ENCODE measurements at places on chromosomes 4 and X. TPM values are rescaled to one million over a fixed set of nuclear protein-coding genes. Genes with fewer than 3 reads are reported as not detected.

Gene RAPGEF2
- 48.4 TPM for polyA plus RNA-seq

DNA sequence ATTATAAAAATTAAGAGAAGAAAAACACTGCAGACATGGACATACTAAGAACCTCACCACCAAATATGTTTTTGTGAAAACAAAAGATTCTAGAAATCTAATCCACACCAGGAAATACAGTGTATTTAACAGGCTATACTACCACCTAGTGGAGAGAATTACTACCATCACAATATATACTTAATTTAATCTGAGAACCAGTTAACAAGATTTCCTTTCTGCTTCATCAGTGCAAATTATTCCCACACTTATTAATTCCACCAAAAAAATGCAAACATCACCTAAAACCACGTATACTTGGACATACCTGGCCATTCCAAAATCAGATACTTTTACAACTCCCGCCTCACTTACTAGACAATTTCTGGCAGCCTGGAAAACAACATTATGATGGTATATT, 7.0 kb upstream of the TXK start:
- DNase-seq = peak; percentile 27

DNA sequence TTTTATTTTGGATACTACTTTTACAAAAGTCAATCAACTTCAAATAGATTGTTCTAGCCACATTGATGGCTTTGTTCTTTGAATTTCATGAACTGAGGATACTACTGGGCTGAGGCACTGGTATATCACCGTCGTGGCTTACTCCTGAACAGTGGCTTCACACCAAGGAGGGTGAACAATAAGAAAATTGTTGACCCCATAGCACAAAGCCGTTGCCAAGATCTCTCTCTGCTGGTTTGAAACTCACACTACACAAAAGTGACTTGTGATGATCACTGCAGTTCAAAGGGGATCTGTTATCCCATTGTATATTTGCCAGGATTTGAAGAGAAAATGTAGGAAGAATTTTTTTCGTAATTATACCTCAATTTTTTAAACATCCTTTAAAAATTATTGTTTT, 119.6 kb downstream of the PDLIM5 start:
- no peak for DNase-seq

GRCh38 chrX:63250253-63250868, 100.8 kb downstream of the SPIN4 start:
- peak; percentile 69 for DNase-seq

Gene SLC10A4
- polyA plus RNA-seq = 0.21 TPM

DNA sequence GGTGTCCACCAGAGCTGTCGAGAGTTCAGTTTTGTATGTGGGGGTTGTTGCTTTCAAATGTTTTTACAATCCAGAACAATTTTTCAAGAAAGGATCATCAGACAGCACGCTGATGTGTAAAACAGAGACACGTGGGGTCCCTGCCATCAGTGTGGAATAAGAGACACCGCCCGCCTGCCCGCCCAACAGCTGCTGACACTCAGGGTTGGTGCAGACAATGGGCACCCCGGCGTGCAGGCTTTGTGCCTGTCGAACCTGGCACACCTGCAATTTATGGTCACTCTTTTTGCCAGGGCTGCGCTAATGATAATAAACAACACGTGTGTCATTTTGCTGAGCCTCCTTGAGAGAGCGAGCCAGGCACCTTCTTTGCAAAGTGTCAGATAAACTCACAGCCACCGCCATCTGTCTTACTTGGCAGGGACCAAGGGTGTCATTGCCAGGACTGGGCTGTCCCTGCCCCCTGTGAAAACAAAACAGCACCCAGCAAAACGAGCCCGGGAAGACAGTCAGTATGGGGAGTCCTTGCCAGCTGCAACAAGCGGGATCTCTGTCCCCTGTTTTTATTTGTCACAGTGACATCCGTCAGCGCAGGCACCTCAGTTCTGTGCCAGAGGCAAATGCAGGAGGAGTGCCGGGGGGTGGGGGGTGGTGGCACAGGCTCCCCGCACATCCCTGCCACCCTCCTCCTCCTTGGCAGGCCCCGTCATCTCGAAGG, 69.1 kb downstream of the PSAPL1 start:
- no peak for DNase-seq

DNA sequence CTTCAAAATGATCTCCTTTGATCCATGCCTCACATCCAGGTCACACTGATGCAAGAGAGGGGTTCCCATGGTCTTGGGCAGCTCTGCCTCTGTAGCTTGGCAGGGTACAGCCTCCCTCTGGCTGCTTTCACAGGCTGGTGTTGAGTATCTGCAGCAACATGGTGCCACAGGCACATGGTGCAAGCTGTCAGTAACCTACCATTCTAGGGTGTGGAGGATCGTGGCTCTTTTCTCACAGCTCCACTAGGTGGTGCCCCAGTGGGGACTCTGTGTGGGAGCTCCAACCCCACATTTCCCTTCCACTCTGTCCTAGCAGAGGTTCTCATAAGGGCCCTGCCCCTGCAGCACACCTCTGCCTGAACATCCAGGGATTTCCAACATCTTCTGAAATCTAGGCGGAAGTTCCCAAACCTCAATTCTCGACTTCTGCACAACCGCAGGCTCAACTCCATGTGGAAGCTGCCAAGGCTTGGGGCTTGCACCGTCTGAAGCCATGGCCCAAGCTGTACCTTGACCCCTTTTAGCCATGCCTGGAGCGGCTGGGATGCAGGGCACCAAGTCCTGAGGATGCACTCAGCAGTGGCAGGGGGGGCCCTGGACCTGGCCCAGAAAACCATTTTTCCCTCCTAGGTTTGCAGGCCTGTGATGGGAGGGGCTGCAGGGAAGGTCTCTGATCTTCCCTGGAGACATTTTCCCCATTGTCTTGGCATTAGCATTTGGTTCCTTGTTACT, 137.8 kb upstream of the NUDT6 start:
- DNase-seq = no peak

Gene SPANXA1
- polyA plus RNA-seq = not detected

DNA sequence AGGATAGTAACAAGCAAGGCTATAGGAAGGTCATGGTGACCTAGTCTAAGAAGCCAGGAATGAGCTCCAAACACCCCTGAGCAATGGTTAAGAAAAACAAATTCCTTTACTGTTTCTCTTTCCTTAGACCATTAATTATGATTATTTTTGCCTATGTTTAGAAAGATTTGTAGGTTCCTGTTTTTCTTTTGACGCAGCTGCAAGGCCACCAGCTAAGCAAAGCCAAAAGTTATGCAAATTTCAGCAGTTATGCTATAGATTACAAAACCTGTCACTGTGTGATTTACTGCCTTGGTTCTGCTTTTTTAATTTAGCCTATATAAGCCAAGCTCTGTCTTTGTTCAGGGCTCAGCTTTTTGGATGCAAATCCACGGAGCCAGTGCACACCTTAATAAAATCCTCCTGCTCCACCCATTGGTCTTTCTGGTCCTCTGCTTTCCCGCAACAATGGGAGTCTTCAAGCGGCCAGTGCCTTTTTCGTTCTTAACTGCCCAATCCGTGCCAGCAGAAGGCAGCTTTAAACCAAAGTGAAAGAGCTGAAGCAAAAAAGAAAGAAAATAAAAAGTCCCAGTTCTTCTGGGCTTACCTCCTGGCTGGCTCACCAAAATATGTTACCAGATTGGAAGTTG, 1.4 kb upstream of the CEP135 start:
- DNase-seq = no peak

- peak; percentile 12 for DNase-seq
Observed at GRCh38 chrX:15242899-15243555, 26.9 kb downstream of the ASB9 start.

GRCh38 chrX:135688137-135688536, 25.3 kb upstream of the CT45A1 start:
- no peak for DNase-seq

Gene ARMCX4
- polyA plus RNA-seq = 32.8 TPM

Data from renal pelvis (tissue), 12 donors.